Muscle of back (tissue), 13 donors: ENCODE measurements at places on chromosomes 3 and 15.
A peak's percentile ranks its signal among the peaks of the same experiment; 100 is the strongest.

GRCh38 chr3:8239718-8240695 is 261.6 kb upstream of the LMCD1 start:
- no peak for DNase-seq

- DNase-seq: no peak
Observed at GRCh38 chr3:151558661-151559060, 97.8 kb upstream of the IGSF10 start.

- peak; percentile 61 for DNase-seq
Observed at GRCh38 chr15:94607176-94607654, 375.9 kb downstream of the MCTP2 start.

- peak; percentile 49 for DNase-seq
Observed at GRCh38 chr15:70164910-70165715, 67.4 kb upstream of the TLE3 start.

GRCh38 chr15:38588672-38589071 is 24.1 kb upstream of the RASGRP1 start:
- DNase-seq: no peak

- no peak for DNase-seq
Observed at GRCh38 chr3:80734920-80735319, 967.1 kb upstream of the ROBO1 start.

GRCh38 chr3:107413264-107413663 is 36.0 kb downstream of the CCDC54 start:
- DNase-seq: no peak

GRCh38 chr3:183317886-183318865 is 65.1 kb downstream of the B3GNT5 start:
- no peak for DNase-seq

- no peak for DNase-seq
Observed at GRCh38 chr15:96593735-96594134, 263.2 kb downstream of the NR2F2 start.

- no peak for DNase-seq
Observed at GRCh38 chr15:61983081-61983480, 77.2 kb downstream of the VPS13C start.

DNA sequence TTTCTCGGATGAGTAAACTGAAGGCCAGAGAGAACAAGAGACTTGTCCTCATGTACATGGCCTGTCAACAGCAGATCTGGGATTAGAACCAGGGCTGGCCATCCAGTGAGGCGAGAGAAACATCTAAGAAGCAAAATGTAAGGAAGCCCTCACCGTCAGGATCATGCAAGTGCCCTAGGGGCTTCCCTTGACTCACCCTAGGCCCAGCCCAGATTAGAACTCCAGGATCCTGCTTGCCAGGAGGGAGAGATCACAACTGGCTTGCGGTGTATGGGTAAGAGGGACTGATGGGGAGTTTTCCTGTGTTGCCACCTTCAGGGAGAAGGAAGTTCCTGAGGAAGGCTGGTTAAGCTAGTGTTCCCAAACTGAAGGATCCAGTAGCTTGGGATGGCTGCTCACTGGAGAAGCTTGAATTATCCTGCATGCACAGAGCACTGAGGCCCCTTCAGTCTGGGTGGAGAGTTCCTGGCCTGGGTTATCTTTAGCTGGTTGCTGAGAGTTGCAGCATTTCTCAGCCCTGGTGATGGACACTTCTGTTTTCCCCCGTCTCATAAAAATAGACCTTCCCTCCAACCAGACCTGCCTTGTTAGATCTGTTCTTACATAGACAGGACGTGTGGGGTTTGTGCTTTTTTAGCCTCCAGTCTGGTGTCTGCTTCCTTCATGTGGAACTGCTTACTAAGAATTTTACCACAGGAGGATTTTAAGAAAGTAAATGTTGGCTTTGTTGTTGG is 28.2 kb upstream of the XIRP1 start:
- peak; percentile 28 for DNase-seq

DNA sequence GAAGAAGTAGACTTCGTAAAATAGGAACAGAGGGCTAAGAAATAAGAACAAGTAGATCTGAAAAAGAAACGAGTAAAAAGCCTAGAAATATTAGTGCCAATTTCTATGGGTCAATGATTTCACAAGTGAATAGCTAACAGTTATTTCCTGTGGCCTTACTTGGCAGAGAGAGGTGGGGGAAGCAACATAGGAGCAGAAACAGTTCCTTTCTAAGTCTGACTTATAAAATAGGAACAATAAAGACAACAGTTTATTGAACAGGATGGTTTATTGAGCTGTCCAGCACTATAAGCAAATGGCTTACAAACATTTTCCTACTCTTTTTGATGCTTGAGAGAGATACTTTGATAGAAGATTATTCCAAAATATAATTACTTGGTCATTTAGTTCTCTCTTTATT is 37.9 kb downstream of the AGTR1 start:
- no peak for DNase-seq

GRCh38 chr3:159775372-159775961 is 213.2 kb upstream of the IL12A start:
- DNase-seq: peak; percentile 63

DNA sequence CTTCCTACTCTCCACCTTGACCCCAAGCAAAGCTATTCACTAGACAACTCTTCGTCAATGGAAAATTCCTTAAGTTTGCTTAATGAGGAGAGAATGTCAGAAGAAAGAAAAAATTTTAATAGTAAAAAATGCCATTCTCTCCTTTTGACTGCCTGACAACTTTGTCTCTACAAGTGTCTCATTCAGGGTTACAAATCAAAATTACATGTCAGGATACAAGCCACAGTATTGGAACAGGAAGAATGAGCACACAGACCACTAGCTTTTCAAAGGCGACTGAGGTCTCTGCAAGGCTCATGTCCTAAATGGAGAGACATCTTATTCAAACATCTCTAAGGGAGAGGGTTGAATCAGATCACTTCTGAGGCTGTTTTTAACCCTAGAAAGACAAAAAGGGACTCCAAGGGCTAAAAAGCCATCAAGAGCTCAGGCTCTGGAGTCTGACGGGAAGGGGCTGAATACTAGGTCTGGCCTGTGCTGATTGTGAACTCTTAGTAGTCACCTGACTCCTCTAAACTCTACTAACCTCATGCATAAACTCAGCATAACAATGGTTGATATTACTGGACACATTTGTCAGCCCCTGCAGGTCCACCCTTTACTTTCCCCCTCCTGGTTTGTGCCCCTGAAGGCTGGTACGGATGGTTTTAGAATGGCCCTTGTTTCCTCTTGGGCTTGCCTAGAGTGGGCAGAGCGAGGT is 12.8 kb upstream of the MEIS2 start:
- no peak for DNase-seq

GRCh38 chr15:52136442-52136980 is 23.9 kb upstream of the BCL2L10 start:
- DNase-seq: peak; percentile 72

- no peak for DNase-seq
Observed at GRCh38 chr15:74428442-74428787, 5.3 kb downstream of the SEMA7A start.

GRCh38 chr15:27527490-27528067 is 556.6 kb downstream of the GABRG3 start:
- DNase-seq: no peak

DNA sequence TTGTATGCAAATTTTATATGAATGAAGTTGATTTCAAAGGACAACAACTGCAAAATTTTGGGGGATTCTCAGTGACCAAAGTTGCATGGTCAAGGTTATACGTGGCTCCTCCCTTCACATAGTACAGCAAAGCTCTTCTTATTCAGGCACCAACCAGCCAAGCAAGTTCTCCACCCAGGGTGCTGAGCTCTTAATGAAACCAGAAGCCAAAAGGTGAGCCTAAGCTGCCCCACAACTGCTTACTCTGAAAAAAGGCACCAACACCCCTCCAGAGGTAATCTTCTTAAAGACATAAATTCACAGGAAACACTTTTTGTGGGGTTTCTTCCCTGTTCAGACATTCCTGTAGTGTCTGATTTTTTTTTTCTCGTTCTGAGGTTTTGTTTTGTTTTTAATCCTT is 106.1 kb upstream of the GMNC start:
- no peak for DNase-seq

DNA sequence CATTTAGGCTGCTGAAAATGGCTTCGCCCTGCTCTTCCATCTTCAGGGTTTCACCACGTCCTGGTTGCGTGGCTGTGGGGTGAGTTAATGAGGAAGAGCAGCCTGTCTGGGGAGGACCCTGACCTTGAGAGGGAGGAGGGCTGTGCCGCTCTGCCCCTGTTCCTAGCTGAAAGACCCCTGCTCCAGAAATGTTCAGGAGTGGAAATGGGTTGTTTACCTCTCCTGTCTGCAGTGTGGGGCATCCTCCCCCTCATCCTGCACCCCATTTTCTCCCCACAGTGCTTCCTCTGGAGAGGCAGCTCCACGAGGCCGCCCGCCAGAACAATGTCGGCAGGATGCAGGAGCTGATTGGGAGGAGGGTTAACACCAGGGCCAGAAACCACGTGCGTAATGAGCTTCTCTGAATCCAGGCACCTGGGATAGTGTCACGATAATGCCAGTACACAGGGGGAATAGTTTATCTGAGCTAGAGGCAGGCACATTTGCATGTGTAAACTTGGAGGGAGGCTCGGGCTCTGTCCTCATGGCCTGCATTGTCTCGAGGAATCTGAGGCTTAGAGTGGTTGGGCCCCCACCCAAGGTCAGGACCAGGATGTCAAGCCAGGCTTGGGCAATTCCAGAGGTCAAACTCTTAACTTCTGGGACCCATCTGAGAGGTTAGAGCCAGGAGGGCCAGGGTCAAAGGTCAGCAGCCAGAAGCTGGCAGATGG is 4.0 kb downstream of the ANKDD1A start:
- no peak for DNase-seq

GRCh38 chr3:127102587-127102986 is 90.3 kb upstream of the PRR23E start:
- DNase-seq: no peak

GRCh38 chr15:62436235-62436634 is 271.1 kb upstream of the C2CD4B start:
- no peak for DNase-seq

DNA sequence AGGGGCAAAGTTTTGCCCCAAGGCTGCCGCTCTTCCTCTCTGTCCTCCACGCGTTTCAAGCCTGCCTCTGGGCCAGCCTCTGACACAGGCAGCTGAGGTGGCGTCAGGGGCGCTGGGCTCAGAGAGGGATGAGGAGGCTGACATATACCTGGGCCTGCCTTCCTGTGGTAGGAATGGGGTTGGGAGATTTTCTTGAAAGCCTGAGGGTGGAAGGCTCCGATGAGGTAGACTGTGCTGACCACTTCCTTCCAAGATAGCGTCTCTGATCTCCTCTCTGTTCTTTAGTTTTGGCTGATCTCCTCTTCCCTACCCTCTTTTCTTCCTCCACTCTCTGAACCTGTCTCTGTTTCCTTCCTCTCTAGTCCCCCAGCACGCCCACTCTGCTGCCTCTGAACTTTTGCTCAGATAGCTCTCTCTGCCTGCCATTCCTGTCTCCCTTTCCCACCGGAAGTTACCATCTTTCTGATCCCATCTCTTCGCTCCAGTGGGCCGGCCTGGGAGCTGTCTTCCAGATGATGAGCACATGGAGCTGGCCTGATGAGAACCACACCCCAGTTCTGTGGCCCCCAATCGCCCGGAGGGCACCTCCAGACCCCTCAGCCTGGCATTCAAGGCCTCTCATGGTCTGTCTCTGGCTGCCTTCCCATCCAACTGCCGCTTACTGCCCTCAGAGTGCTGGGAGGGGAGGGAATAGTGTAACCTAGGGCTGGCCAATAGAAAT is 32.5 kb upstream of the LCTL start:
- DNase-seq: no peak

DNA sequence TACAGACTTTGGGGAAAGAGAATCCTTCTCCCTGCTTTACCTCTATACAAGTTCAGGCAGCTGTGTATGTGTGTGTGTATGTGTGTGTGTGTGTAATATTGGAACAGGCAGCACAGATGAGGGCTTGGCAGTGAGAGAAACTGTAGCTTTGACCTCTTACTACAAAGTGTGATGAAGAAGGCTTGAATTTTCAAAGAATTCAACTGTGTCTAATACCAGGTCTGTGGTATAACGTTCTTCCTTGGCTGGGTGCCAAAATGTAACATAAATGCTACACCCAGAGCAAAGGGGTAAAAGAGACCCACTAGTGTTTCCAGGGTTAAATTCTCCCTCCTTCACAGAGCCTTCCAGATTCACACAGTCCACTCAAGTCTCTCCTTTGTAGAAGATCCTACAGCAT is 51.1 kb downstream of the CHST2 start:
- DNase-seq: peak; percentile 51

DNA sequence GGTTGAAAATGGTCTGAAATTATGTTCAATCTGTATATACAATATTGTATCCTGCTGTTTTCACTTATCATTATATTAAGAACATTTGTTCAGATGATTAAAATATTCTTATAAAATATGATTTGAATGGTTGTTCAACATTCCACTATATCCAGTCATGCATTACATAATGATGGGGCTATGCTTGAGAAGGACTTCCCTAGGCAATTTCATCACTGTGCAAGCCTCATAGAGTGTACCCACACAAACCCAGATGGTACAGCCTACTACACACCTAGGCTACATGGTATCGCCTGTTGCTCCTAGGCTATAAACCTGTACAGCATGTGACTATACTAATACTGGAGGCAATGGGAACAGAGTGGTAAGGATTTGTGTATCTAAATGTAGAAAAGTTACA is 30.5 kb downstream of the SLC7A14 start:
- no peak for DNase-seq

DNA sequence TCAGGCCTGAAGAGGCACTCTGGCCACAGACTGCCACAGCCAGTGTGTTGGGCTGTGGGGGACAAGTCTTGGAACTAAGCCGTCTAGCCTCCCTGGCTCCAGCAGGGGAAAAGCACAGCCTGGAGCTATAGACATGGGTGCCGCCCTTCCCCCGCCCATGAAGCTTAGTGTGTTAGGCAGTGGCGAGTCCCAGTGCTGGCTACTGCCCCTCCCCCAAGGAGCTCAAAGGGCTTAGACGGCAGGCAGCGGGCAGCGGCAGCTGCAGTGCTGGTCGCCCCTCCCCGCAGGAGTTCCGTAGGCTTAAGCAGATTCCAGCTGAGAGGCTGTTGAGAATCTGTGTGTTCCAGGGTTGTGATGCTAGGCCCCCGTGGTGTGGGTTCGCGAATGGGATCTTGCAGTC is 135.8 kb upstream of the RORA start:
- DNase-seq: peak; percentile 8

DNA sequence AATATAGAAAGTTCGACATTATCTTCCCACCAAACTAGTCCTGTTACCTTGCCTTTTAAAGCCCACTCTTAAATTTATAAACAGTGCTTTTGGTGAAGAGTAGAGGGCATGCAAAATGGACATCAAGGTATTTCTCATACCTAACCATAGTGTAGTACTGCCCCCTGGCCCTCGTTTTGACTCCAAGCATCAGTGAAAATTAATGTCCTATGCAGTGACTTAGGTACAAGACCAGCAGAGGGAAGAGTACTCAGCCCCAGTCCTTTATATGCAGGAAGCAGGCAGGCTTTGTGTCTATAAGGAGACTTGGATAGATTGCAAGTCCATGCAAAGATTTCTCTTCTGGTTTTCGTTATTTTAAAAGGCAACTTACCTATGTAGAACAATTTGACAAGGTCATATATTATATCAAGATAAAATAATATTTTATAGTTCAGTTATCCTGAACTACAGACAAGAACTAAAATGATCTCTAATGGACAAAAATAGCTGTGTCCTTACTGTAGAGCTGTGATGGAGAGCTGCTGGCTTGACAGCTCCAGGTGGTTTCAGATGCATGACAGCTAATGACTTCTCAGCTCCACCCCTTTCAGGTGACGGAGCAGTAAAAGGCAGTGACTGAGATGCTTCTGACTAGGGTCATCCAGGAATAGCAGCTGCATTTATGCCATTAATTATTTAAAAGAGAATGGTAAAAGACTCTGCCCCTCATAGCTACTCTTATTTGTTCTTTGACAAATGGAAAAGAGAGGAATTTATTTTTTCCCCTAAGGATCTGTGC is 646.1 kb downstream of the SQOR start:
- no peak for DNase-seq

- DNase-seq: no peak
Observed at GRCh38 chr15:45386420-45386819, 8.1 kb upstream of the GATM start.
